ENCODE measurements at places on chromosomes 13 and 19.

- no peak for DNase-seq
These were observed 9.9 kb upstream of the POP4 start for GRCh38 chr19:29596080-29596727.

DNA sequence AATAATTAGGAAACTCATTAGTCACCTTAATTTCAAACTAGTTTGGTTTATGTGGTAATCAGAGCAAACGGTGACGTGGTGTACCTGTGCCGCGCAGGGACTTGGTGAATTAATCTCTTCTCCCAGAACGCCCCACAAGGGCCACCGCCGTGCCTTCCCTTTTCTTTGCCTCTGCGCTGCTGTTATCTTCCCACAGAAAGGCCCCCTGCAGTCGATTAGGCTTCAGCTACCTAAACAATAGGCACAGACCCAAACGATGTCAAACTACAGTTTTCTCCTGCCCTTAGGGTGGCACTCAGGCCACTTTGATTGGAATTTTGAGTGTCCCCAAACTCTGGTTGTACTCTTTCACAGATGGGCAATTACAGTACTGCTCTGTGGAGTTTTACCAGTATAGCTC is 115.5 kb downstream of the GGACT start:
- no peak for DNase-seq

DNA sequence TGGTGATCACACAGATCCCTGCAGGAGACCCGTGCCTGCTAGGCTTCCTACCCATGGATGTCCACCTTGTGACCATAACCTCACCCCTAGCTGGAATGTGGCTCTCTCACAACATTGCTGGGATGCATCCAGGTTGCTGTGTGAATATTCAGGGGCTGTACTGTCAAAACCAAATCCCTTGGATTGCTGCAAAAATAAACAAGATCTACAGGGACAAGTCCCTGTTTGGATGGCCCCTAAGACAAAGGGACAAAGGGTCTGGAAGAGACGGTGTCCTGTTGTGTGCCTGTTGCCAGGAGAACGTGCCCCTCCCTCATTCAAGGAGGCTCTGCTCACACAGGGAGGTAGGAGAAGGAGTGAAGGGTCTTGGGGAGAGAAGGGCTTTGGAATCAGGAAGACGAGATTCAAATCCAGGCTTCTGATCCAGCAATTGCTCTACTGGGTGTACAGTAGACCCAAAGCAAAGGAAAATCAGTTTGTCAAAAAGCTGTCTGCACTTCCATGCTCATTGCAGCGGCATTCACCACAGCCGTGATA is 89.2 kb upstream of the WASF3 start:
- no peak for DNase-seq

- DNase-seq = no peak
These were observed 2.0 kb downstream of the CAPN12 start for GRCh38 chr19:38742296-38742695.

GRCh38 chr13:109945206-109945960 is 159.0 kb upstream of the IRS2 start:
- DNase-seq = no peak

- no peak for DNase-seq
These were observed 272.8 kb downstream of the OLFM4 start for GRCh38 chr13:53301449-53301848.

- DNase-seq = no peak
These were observed 31.9 kb downstream of the SCGB2B2 start for GRCh38 chr19:34644991-34645461.

- DNase-seq = no peak
These were observed 618.0 kb upstream of the ARGLU1 start for GRCh38 chr13:107185889-107186288.

- DNase-seq = no peak
These were observed 9.8 kb upstream of the MZF1 start for GRCh38 chr19:58582985-58583384.

DNA sequence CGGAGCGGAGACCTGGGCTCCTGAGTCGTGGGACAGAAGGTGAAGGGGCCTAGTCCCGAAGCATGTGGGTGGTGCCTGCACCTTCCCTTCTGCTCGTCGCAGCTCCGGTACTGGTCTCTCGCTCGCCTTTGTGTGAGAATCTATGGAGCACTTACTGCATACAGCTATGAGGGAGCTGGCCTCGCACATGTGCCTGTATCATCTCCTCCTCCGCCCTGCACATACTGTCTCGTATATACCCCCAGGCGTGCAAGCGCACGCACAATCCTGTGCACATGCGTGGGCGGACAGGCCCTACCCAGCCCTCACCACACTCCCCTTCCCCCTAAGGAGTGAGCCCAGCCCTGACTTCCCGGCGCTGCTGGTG is 8.7 kb downstream of the PIK3R2 start:
- DNase-seq = no peak

GRCh38 chr13:113919761-113920559 is 53.9 kb downstream of the C13orf46 start:
- no peak for DNase-seq

GRCh38 chr13:44664308-44664707 is 88.2 kb upstream of the TSC22D1 start:
- no peak for DNase-seq

DNA sequence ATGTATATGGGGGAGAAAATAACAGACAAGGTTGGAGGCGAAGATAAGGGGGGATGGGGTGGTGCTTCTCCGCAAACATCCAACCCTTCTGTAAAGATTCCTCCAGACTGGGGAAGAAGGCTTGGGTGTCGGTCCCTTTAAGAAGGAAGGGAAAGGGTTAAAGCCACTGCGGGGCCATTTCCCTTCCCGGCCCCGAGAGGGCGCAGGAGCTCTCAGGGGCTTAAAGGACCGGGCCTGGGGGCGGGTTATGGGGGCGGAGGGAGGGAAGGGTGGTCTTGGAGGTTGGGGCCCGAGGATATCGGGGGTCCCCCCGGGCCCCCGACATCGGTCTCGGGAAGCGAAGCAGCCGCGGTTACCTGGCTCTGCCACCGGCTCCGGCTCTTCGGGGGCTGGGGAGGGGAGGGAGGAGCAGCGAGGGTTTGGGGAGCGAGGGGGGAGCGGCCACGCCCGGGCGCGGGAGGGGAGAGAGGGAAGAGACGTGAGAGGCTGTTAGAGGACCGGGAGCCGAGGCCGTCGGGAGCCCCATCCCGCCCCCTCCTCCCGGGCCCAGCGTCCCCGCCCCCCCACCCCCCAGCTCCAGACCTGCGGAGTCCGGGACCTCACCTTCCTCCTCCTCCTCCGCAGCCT is 2.8 kb downstream of the TNNT1 start:
- DNase-seq = no peak

DNA sequence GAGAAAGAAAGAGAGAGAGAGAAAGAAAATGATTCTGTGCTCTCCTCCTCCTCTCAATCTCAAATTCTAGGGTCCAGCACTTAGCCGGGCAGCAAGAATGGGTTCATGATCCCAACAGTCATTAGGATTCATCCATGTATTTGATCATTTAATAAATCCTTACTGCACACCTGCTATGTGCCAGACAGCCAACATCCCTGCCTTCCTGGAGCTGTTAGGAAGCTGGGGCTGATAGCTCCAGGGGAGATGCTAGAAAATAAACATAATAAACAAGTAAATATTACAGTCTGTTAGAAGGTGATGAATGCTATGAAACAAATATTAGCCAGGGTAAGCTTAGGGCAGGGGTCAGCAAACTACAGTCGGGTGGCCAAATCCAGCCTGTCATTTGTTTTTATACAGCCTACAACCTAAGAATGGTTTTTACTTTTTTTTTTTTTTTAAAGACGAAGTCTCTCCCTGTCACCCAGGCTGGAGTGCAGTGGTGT is 9.9 kb upstream of the ACP7 start:
- no peak for DNase-seq

DNA sequence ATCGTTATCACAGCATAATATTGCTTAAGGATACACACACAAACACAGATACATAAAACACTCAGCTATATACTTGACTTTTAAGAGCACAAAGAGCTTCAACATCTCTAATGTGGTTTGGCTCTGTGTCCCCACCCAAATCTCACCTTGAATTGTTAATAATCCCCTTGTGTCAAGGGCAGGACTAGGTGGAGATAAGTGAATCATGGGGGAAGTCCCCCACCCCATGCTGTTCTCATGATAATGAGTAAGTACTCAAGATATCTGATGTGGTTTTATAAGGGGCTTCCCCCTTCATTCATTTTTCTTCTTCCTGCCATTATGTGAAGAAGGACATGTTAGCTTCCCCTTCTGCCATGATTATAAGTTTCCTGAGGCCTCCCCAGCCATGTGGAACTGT is 481.4 kb downstream of the PCDH9 start:
- DNase-seq = no peak

- no peak for DNase-seq
These were observed 38.7 kb downstream of the C13orf46 start for GRCh38 chr13:113935001-113935844.

- DNase-seq = no peak
These were observed 1639.9 kb downstream of the SLITRK5 start for GRCh38 chr13:89310943-89311672.

- no peak for DNase-seq
These were observed 663.2 kb downstream of the UQCRFS1 start for GRCh38 chr19:28549680-28550277.

GRCh38 chr19:10206226-10206885 is 11.6 kb upstream of the DNMT1 start:
- DNase-seq = no peak

GRCh38 chr19:31223740-31224534 is 125.3 kb downstream of the TSHZ3 start:
- no peak for DNase-seq
